T-helper 22 cell (primary cell): ENCODE measurements at places on chromosomes 13 and 19.
A peak's percentile ranks its signal among the peaks of the same experiment; 100 is the strongest.

- no peak for DNase-seq
These were observed 10.5 kb downstream of the STOML3 start for GRCh38 chr13:38979891-38980749.

- DNase-seq: no peak
These were observed 7.1 kb downstream of the ATP11A start for GRCh38 chr13:112696869-112697465.

DNA sequence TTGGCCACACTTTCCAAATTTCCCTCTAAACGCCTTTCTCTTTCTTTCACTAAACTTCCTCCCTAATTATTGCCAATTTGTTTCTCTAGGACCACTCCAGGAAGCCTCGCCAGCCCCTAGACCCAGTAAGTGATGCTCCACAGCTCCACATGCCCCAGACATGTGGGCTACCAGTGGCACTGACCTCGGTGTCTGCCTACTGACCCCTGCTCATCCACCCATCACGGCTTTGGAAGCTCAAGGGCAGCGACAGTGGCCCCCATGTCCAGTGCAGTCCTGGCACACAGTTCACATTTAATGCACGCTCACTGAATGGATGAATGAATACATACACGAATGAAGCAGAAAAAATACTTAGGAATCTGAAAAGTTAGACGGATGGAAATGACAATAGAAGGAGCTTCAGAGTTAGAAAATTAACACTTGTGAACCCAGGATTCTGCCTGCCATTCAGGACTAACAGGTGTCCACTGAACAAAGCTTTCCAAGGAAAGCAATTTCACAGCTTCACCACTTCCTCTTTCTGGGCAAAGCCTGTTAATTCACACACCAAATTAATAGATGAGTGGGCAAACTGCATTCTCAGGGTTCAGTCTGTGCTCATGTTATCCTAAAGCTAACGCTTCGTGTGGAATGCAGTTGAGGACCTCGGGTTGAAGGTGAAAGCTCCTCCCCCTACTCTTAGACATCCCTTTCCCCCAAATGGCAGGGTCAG lies 50.9 kb downstream of the CCDC70 start:
- no peak for DNase-seq

DNA sequence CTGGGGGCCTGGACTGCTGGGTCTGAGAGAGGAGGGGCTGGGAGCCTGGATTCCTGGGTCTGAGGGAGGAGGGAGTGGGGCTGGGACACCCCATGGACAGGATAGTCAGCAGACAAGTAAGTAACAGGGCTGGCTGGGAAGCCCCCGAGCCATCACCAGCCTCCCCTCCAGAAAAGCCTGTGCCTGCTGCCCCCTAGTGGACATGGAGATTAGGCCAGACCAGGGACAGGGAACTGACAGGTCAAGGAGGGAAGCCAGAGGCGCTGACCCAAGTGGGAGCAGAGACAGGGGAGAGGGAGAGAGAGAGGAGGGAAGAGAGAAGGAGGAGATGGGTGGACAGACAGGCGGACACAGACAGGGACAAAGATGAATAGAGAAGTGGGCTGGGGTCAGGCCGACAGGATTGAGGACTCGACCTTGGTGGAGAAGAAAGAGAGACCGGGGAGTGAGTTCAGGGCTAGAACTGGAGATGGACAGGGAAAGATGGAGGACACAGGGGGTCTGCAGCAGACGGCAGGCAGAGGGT lies 6.7 kb upstream of the ERFL start:
- DNase-seq: peak; percentile 50

GRCh38 chr13:69796256-69796655 lies 311.4 kb upstream of the ATXN8OS start:
- DNase-seq: no peak

DNA sequence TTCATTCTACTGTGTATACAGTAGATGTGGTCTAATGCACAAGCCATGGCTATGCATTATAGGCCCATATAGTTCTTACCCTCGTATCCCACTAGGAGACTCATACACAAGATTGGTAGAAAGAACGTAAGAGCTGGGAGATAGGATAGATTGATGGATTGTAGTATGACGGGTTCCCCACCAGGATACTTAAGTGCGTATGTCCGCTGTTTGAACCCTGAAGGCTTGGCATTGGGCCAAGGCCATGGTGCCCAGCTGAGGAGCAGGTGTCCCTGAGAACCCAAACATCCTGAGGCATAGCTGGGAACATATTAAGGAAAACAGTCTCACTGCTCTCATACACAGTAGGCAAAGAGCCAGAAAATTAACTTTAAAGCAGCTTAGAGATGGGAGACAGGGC lies 617.5 kb upstream of the KLF12 start:
- DNase-seq: no peak

DNA sequence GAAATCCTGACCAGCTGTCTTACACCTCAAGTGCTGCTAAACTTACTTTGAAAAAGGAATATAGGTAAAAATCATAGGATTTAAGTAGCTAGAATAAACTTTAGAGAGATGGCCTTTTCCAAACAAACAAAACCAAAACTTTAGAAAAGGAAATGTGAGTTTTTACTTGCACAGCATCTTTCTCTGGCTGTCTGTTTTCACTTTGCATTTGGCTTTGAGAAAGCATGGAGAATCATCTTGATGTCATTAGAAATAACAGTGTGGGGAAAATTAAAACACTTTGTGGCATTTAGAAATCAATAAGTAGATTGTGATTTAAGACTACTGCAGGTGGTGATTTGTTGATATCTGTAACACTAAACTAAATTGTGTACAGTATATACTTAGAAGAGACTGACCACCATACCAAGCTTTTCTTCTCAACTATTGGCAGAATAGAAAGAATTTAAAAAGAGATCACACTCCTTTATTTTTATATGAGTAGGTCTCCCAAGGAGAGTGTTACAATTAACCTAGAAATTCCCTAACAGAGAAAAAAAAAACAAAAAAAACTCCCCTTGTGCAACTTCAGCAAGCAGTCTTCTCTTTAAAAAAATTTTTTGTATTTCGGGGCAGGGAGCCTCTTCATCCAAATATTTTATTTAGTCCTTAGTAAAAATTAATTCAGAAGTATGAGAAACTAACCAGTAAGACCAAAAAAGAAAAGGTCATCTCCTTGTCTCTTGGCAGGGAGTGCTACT lies 6.1 kb downstream of the WDFY2 start:
- DNase-seq: no peak
